ENCODE measurements at places on chromosomes 7 and 10.

- no peak for DNase-seq
Measured at GRCh38 chr10:98257961-98258360, 10.0 kb downstream of the LOXL4 start.

DNA sequence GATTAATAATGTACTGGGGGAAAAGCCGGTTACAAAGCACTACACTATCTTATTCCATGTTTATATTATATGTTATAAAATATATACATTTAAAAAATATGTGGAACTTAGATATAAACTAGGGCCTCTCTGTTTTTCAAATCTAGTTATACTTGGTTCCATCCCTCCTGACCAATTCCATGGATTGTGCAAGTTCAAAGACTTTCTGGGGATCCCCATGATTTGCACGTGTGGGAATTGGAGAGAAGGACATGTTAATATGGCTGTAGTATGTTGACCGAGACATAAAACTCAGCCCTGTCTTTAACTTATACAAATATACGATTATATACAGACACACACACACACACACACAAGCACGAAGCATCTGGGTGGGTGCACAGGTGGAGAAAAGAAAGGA, 18.8 kb upstream of the ECHDC3 start:
- no peak for DNase-seq

- no peak for DNase-seq
Measured at GRCh38 chr7:98520356-98520951, 96.6 kb upstream of the NPTX2 start.

GRCh38 chr10:43913676-43914235, 265.1 kb upstream of the ZNF32 start:
- DNase-seq, result no peak

GRCh38 chr10:44284198-44285084, 100.5 kb downstream of the CXCL12 start:
- DNase-seq, result no peak

Measured in activated CD8-positive, alpha-beta memory T cell treated with anti-CD3 and anti-CD28 coated beads, Interleukin-2, amount 50 U/mL, for 48 hours (primary cell).